ENCODE measurements at places on chromosomes 16 and 17. TPM values are rescaled to one million over a fixed set of nuclear protein-coding genes. Genes with fewer than 3 reads are reported as not detected.

GRCh38 chr17:79651266-79651665 is 40.4 kb upstream of the RBFOX3 start:
- DNase-seq: no peak
- H3K4me3 ChIP-seq: no peak overlapping the region
- H3K27ac ChIP-seq: no peak overlapping the region
- H3K4me1 ChIP-seq: no peaks in the 10 kb centered on the region

The NPB gene
- total RNA-seq: 0.55 TPM

DNA sequence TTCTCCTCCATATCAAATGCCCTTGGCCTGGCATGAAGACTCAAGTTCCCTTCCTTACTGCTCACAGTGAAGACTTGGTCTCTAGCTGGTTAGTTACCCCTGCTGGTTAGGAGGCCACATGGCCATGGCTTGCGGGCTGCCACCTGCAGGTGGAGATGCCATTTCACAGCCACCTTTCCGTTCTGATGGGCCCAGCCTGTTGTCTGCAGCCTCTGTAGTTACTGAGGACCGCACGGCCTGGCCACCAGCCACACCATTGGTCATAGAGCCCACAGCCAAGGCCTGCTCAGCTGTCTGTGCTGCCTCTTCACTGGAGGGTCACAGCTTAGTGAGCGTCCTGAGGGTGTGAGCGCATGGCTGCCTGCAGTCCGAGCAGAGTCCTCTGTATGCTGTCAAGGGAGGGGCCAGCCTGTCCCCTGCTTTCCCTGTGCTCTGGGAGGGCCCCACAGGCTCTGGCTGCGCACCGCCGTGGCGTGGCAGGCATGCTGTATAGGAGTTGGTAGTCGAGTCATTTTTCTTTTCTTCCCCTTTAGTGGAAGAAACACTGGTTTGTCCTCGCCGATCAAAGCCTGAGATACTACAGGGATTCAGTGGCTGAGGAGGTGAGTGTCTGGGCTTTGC is 59.2 kb downstream of the PLD6 start:
- DNase-seq: peak; percentile 54
- H3K27me3 ChIP-seq: no peaks in the 10 kb centered on the region
- H3K4me3 ChIP-seq: no peak overlapping the region
- H3K4me1 ChIP-seq: peaks cover 12% of the 10 kb centered on the region
- peaks cover 39% of the 10 kb centered on the region for H3K36me3 ChIP-seq

DNA sequence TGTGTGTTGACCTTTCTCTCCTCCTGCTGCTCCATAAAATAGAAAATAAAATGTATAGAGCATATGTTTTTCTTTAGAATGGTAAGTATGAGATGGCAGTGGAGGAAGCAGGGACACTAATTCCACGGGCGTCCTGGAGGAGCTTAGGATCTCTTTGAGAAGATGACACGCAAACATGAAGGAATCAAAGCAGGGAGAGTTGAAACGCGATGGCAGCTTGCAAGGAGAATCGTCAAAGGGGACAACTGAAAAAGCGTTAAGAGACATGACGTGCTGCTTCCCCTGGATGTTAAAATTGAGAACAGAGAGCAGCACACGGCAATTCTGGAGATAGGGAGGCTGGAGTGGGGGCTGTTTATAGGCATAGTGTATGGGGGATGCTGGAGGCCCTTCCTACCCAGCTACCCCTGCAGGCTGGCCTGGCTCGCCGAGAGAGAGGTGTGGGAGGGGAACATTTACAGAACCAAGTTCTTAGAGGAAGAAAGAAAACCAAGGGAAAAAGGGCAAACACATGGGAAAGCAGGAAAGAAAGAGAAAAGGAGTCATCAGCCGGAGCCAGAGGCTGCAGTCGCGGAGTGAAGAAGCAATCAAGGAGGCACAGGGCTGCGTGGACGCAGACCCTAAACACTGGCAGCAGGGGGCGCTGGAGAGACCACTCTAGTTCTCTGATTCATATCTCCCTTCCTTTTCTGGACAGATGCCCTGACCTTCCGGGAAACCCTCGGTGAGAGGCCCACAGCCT is 55.8 kb downstream of the MYH13 start:
- no peak overlapping the region for H3K27ac ChIP-seq
- peaks cover 7% of the 10 kb centered on the region for H3K4me1 ChIP-seq
- H3K4me3 ChIP-seq: no peak overlapping the region

- H3K4me1 ChIP-seq: no peaks in the 10 kb centered on the region
- no peak overlapping the region for H3K27ac ChIP-seq
- no peaks in the 10 kb centered on the region for H3K36me3 ChIP-seq
These were observed 16.7 kb downstream of the CA5A start for GRCh38 chr16:87919681-87919994.

DNA sequence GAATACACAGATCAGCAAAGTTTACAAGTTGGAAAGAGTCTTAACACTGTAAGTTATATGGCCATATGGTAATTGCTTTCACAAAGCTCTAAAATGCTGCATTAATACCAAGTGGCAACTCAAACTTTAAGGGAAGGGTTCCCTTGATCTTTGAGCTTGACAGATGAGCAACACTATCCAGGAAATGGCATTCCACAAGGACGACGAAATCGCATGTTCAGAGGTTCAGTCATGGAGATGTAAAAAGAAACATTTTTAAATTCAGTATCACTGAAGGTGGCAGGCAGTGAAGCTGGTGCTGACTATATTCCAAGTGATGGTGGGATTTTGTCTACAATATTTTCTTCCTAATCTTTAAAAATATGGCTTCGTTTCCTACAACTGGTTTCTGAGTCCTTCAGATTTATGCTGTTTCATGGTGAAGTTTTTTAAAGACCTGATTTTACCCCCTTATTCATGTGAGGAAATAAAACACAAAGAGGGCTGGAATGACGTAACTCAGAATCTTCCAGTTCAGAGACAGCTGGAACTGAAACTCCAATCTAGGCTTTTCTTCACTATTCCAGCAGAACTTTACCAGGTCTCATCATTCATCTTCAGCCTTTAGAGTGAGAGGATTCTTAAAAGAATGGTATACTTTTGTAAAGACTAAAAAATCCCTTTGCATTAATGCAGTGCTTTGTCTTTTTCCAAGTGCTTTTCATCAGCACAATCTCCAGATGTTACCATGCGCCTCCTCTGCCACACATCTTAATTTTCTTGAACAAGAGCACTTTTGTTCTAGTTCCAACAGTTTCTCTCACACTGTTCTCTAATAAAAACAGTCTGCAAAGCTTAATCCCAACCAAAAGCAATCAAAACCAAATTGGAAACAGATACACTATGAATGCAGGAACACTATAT is 20.2 kb downstream of the CHCT1 start:
- no peak for DNase-seq
- H3K4me1 ChIP-seq: no peaks in the 10 kb centered on the region
- H3K27me3 ChIP-seq: no peaks in the 10 kb centered on the region

The SLC13A2 gene
- not detected for total RNA-seq

- no peak for DNase-seq
- H3K27ac ChIP-seq: no peak overlapping the region
- peaks cover 3% of the 10 kb centered on the region for H3K4me1 ChIP-seq
- H3K27me3 ChIP-seq: peaks cover 14% of the 10 kb centered on the region
These were observed 26.3 kb downstream of the CUEDC1 start for GRCh38 chr17:57928928-57929327.

The GPR142 gene
- not detected for total RNA-seq

The ATXN7L3 gene
- total RNA-seq: 120 TPM

DNA sequence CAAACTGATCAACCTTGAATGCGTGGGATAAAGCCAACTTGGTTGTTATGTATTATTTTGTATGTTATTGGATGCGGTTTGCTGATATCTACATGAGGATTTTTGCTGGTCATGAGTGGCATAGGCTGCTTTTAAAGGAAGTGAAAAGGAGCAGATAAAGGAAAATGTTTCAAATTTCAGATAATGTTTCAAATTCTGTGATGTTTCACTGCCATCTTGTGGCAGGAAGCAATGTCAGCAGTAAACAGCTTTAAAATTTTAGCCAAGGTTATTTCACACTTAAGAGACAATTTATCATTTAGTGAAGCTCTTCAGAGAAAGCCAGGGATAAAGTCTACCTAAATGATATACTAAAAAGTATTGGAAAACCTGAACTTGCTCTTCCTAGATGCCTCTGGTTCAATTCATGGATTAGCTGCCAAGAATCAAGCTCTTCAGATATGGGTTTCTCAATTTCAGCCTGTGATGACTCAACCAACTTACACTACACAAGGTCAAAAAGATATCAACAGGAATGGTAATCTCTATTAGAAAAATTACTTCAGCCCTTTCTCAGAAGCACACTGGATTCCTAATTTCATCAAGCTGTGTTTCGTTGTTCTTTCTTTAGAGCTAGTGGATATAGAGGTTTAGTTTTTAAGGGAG is 136.0 kb upstream of the C17orf78 start:
- H3K36me3 ChIP-seq: peaks cover 42% of the 10 kb centered on the region
- peak; percentile 23 for DNase-seq
- no peaks in the 10 kb centered on the region for H3K4me1 ChIP-seq
- H3K27me3 ChIP-seq: no peaks in the 10 kb centered on the region
- no peak overlapping the region for H3K27ac ChIP-seq

The ZNF629 gene
- total RNA-seq: 1.9 TPM

DNA sequence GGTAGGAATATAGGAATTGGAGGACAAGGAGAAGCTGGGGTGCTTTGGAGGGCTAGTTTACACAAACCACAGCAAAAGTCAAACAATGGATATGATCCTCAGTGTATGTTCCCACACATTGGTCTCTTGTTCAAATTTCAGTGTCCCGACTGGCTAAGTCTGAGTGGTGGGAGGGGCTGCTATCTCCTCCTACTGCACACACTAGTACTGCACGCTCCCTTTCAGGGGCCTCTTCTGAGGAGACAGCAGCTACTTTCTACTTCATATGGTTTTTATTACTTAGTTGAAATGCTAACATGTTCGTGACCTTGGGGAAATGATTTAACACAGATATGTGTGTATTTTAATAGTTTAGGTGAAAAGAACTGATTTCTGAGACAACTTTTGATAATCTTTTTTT is 18.8 kb upstream of the KRT10 start:
- DNase-seq: no peak
- H3K4me3 ChIP-seq: no peak overlapping the region
- H3K27ac ChIP-seq: no peak overlapping the region
- H3K27me3 ChIP-seq: peaks cover 31% of the 10 kb centered on the region
- H3K36me3 ChIP-seq: no peaks in the 10 kb centered on the region

DNA sequence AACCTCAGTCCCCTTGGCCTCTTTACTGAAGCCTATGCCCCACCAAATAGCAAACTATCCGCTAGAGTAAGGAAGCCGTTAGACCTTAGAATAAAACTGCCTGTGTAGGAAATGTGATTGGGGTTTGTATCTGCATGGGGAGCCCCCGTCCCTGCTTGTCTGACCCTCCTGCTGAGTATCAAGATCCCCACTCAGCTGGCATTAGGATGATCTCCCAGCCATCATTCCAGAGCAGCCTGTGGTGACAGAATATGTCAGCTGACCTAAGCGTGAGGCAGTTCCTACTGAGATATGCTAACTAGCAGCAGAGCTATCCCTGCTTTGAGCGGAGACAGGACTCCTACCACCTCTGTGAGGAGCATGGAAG is 645 bp upstream of the GFOD2 start:
- peak overlapping the region; percentile 99 for H3K27ac ChIP-seq
- H3K4me3 ChIP-seq: peak overlapping the region; percentile 99
- peaks cover 31% of the 10 kb centered on the region for H3K4me1 ChIP-seq
- H3K27me3 ChIP-seq: no peaks in the 10 kb centered on the region
- peak; percentile 46 for DNase-seq
- peaks cover 7% of the 10 kb centered on the region for H3K36me3 ChIP-seq

GRCh38 chr17:61000911-61001310 is 323.3 kb downstream of the BCAS3 start:
- DNase-seq: no peak
- peaks cover 6% of the 10 kb centered on the region for H3K4me1 ChIP-seq
- peaks cover 2% of the 10 kb centered on the region for H3K27me3 ChIP-seq
- no peak overlapping the region for H3K27ac ChIP-seq
- H3K4me3 ChIP-seq: no peak overlapping the region

The PDE6G gene
- total RNA-seq: 76.5 TPM

DNA sequence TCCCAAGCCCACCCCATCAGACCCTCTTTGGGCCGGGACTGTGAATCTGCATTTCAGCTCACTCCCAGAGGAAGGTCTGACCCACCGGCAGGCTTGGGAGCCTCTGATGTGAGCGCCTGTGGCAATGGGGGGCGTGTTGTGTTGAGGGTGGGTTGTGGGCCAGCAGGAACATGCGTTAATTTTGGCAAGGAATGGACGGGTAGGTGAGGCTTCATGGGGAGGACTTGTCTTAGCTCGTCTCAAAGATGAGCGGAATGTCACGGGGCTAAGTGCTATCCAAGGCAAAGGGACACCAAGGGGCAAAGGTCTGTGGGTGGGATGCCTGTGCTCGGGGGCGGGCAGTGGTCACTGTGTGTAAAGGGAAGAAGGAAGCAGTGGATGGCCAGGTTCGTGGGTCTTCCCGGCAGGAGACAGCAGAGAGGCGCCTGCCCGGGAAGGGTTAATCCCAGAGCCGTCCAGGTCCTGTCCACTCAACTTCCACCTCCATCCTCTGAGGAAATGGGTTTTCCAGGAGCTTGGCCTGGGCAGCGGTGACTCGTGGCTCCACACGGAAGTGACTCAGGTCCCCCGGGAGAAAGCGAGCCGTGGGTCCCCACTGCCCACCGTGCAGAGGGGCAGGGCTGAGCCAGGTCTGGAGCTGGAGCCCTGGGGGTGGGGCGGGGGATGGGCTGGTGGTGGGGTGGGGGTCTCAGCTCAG is 17.4 kb downstream of the ADGRG1 start:
- no peaks in the 10 kb centered on the region for H3K36me3 ChIP-seq
- peaks cover 48% of the 10 kb centered on the region for H3K4me1 ChIP-seq
- H3K27me3 ChIP-seq: no peaks in the 10 kb centered on the region
- DNase-seq: no peak
- peak overlapping the region; percentile 44 for H3K27ac ChIP-seq
- no peak overlapping the region for H3K4me3 ChIP-seq

- no peaks in the 10 kb centered on the region for H3K36me3 ChIP-seq
- no peak overlapping the region for H3K4me3 ChIP-seq
- no peak overlapping the region for H3K27ac ChIP-seq
- H3K27me3 ChIP-seq: peaks cover 13% of the 10 kb centered on the region
- no peak for DNase-seq
These were observed 217.0 kb upstream of the CIBAR2 start for GRCh38 chr16:85329059-85329812.

GRCh38 chr17:35065880-35066279 is 2.4 kb upstream of the RFFL start:
- no peaks in the 10 kb centered on the region for H3K27me3 ChIP-seq
- peaks cover 53% of the 10 kb centered on the region for H3K4me1 ChIP-seq
- H3K27ac ChIP-seq: no peak overlapping the region
- H3K36me3 ChIP-seq: peaks cover 19% of the 10 kb centered on the region
- DNase-seq: no peak

The KRTAP4-1 gene
- not detected for total RNA-seq

The LYZL6 gene
- total RNA-seq: not detected

DNA sequence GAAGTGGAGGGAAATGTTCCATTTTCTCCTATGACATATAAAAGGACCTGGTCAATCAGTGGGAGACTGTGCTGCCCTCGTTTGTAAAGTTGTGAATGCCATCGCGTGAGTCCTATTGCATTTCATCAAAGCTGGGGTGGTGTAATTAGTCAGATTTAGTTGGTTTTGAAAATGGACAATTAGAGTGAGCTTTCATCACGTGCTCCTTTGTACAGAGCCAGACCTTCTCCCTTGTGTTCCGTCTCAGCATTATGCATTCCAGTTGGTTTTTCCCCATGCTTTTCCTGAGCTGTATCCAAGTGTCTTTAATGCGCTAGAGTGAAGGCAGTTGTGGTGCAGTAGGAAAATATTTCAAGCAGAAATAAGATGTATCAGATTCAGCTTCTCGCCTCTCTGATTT is 10.4 kb downstream of the SEC14L1 start:
- DNase-seq: no peak
- H3K4me1 ChIP-seq: peaks cover 74% of the 10 kb centered on the region
- H3K27me3 ChIP-seq: no peaks in the 10 kb centered on the region
- no peak overlapping the region for H3K4me3 ChIP-seq
- no peak overlapping the region for H3K27ac ChIP-seq

- H3K4me3 ChIP-seq: no peak overlapping the region
- no peaks in the 10 kb centered on the region for H3K4me1 ChIP-seq
- H3K27ac ChIP-seq: no peak overlapping the region
- no peaks in the 10 kb centered on the region for H3K36me3 ChIP-seq
- no peak for DNase-seq
These were observed 13.8 kb upstream of the KCNJ18 start for GRCh38 chr17:21678393-21679081.

Data from activated CD8-positive, alpha-beta T cell treated with anti-CD3 and anti-CD28 coated beads, Interleukin-2, amount 10 ng/mL, durations not matched to agents 7 days and 5 days (primary cell).